Muscle of back (tissue), 13 donors: ENCODE measurements at places on chromosomes 11 and 22. TPM values are rescaled to one million over a fixed set of nuclear protein-coding genes. Genes with fewer than 3 reads are reported as not detected.

- DNase-seq = no peak
Observed at GRCh38 chr11:95886462-95886861, 37.4 kb downstream of the MTMR2 start.

GRCh38 chr11:44176546-44177213 lies 81.2 kb downstream of the EXT2 start:
- DNase-seq = no peak

- DNase-seq = no peak
Observed at GRCh38 chr11:31834237-31834636, 23.1 kb upstream of the PAX6 start.

- no peak for DNase-seq
Observed at GRCh38 chr11:103491777-103492176, 382.6 kb downstream of the DYNC2H1 start.

GRCh38 chr11:120611581-120611980 lies 100.0 kb downstream of the GRIK4 start:
- DNase-seq = no peak

GRCh38 chr22:42764895-42765363 lies 44.3 kb upstream of the A4GALT start:
- no peak for DNase-seq

DNA sequence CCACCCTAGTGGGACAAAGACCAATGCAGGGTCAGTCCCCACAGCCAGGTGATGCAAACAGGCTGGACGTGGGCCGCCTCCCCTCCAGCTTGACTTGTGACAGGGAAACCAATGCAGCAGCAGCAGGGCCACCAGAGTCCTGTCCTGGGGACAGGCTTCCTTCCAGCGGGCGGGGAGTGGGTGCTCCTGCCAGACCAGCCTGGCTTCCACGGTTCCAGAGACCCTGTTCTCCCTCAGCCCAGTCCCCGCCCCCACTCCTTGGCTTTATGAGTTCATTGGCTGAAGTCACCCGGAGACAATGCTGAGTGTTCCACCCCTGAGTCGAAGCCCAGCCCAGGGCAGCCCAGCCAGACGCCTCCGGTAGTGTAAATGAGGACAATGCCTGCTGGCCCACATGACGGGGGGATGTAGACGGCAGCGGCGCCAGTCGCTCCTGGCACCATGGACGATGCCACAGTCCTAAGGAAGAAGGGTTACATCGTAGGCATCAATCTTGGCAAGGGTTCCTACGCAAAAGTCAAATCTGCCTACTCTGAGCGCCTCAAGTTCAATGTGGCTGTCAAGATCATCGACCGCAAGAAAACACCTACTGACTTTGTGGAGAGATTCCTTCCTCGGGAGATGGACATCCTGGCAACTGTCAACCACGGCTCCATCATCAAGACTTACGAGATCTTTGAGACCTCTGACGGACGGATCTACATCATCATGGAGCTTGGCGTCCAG lies at the start of gene TSSK2:
Gene TSSK2 (plus strand): TSS at position 350 of the 726 bp plus-strand sequence. CDS start 92 bp downstream, at position 442.
- no peak for DNase-seq

DNA sequence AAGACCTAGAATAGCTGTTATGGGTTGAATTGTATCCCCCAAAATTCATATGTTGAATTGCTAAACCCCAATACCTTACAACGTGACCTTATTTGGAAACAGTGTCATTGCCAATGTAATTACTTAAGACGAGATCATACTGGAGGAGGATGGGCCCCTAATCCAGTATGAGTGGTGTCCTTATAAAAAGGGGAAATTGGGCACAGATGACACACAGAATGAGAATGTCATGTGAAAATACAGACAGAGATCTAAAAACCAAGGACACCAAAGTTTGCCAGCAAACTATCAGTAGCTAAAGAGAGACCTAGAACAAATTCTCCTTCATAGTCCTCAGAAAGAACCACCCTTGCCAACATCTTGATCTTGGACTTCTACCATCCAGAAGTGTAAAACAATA lies 127.7 kb downstream of the ATXN10 start:
- DNase-seq = no peak

GRCh38 chr11:95993438-95994298 lies 69.8 kb upstream of the MTMR2 start:
- DNase-seq = no peak

DNA sequence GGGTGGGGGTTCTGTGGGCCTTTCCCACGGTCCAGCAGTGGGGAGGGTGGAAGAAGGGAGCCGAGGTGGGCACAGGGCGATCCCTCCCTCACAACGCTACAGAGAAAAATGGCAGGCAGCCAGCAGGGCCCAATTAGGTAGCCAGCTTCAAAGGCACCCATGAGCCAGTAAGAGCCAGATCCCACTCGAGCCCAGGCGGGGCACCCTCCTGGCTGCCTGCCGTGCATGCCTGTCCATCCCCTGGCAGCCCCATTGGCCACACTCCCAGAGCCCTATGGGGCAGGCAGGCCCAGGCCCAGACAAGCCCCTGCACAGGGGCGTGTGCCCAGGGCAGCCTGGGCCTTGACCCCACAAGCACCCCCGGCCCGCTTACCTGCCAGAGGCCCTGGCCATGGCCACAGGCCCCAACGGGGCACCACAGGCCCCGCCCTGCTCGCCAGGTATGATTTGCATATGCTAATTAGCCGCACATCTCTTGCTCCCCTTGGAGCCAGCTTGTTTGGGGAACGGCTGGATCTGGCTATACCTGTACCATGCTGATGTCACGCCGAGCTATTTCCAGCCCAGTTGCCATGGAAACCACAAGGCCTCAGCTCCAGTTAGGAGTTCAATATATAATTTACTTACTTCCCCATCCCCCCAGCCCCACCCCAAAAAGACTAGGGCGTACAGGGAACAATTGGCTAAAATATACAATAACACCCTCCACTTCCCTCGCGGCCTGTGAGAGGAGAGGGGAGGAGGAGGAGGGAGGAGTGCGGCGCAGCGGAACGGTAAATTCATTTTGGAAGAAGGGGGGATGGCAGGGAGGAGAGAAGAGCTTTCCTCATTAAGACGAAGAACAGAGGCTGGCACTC lies 47.5 kb upstream of the TCF20 start:
- no peak for DNase-seq

GRCh38 chr11:119512369-119512768 lies 89.4 kb upstream of the THY1 start:
- no peak for DNase-seq

DNA sequence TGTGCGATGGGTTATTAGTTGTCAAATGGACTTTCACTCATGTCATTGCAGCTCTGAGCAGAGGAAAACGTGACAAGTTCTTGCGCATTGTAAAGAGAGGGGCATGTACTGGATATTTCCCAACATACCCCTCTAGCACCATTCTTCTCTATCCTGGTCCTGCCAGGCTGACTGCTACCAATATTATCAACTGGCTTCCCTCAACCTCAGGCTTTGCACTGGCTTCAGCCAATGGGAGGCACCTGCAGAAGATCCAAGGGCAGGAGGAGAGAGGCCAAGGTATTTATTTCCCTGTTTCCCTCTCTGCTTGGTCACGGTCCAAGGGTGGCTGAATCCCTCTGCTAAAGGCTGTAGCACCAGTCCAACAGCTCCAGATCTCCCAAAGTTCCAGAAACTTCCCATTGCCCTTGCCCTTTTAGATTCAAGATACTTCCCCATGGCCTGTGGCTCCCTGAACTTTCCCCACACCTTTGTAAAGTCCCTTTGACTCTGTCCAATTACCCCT lies 175.6 kb upstream of the NECTIN1 start:
- no peak for DNase-seq

DNA sequence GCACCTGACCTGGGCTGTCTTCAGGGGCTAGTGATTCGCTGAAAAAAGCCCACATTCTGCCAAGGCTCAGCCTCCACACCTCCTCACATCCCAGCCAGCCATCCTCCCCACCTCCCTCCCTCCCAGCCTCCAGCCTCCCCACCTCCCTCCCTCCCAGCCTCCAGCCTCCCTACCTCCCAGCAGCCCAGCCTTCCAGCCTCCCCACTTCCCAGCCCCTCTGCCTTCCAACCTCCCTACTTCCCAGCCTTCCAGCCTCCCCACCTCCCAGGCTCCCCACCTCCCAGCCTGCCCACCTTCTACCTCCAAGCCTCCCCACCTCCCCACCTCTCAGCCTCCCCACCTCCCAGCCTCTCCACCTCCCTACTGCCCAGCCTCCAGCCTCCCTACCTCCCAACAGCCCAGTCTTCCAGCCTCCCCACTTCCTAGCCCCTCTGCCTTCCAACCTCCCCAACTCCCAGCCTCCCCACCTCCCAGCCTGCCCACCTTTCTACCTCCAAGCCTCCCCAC lies 33.7 kb upstream of the TH start:
- DNase-seq = no peak

- DNase-seq = no peak
Observed at GRCh38 chr11:93477684-93478234, 65.4 kb downstream of the SMCO4 start.

- DNase-seq = no peak
Observed at GRCh38 chr11:126160345-126161022, 51.0 kb downstream of the RPUSD4 start.

- no peak for DNase-seq
Observed at GRCh38 chr11:120727752-120728151, 216.2 kb downstream of the GRIK4 start.

The OR10A4 gene
- not detected for polyA plus RNA-seq

The P2RY6 gene
- 1.5 TPM for polyA plus RNA-seq

The DDX25 gene
- 0.58 TPM for polyA plus RNA-seq

The CDHR5 gene
- polyA plus RNA-seq = 1.6 TPM

The SCGB1A1 gene
- polyA plus RNA-seq = not detected

The MS4A3 gene
- 0.78 TPM for polyA plus RNA-seq

The CRYBB2 gene
- polyA plus RNA-seq = not detected

The APOBEC3H gene
- polyA plus RNA-seq = not detected

The ZFPL1 gene
- 19.6 TPM for polyA plus RNA-seq

The AGBL2 gene
- polyA plus RNA-seq = 1.0 TPM

The MYOD1 gene
- polyA plus RNA-seq = 38.1 TPM

The TMPRSS4 gene
- 0.04 TPM for polyA plus RNA-seq

The SHANK2 gene
- 1.3 TPM for polyA plus RNA-seq
